ENCODE measurements at places on chromosomes 2 and 18. TPM values are rescaled to one million over a fixed set of nuclear protein-coding genes. Genes with fewer than 3 reads are reported as not detected.
A peak's percentile ranks its signal among the peaks of the same experiment; 100 is the strongest.

The ALLC gene
- 0.11 TPM for total RNA-seq

The CFAP65 gene
- total RNA-seq = 0.11 TPM

The NAT8 gene
- not detected for total RNA-seq

The AFG3L2 gene
- total RNA-seq = 54.3 TPM

The NPHP1 gene
- 7.5 TPM for total RNA-seq

- DNase-seq = no peak
Measured at GRCh38 chr2:43128559-43128955, 97.8 kb downstream of the ZFP36L2 start.

GRCh38 chr2:205386109-205386508 lies 296.2 kb upstream of the NRP2 start:
- no peak for DNase-seq

DNA sequence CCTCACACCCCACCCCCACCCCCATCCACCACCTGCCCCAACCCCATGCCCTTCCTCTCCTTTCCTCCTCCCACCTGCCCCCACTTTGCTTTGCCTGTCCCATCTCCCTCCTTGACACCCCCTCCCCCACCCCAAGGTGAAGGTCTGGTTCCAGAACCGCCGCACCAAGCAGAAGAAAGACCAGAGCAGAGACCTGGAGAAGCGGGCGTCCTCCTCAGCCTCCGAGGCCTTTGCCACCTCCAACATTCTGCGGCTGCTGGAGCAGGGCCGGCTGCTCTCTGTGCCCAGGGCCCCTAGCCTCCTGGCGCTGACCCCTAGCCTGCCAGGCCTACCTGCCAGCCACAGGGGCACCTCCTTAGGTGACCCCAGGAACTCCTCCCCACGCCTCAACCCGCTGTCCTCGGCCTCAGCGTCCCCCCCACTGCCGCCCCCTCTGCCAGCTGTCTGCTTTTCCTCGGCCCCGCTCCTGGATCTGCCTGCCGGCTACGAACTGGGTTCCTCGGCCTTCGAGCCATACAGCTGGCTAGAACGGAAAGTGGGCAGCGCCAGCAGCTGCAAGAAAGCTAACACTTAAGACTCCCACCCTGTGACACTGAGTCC lies 3.0 kb upstream of the ATP6V1B1 start:
- DNase-seq = no peak

- DNase-seq = peak; percentile 37
Measured at GRCh38 chr2:136384531-136385303, 266.8 kb upstream of the CXCR4 start.

DNA sequence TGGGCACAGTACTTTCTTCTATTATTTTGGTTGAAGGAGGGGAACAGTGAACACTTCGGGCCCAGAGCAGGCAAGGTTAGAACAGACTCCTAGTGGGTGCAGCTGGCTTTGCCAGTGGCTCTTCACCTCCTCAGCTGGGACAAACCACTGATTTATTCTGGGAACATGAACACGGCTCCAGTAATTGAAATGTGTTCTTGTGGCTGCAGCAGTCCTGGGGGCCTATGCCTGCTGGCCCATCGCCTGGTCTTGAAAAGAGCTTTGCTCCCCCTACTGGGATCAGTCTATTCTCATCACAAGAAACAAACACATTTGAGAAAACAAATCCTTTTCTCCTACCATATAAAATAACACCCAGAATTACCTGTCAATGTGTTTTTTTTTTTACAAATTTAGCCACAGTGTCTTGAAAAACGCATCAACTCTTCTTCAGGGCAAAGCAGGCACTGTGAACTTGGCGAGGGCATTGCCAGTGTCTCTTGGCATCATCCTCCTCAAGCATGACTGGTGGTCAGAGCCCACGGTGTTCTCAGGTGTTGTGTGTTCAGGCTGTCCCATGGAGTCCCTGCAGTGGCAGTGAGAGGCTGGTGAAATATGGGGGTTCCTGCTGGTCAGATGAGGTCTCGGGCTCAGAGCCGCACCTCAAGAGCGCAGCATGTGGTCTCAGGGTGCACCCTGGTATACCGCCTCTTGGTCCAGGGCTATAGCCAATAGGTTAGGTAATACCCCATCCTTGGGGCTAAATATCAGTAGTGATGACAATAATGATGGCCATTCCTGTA lies 51.3 kb downstream of the RNF144A start:
- DNase-seq = peak; percentile 46

DNA sequence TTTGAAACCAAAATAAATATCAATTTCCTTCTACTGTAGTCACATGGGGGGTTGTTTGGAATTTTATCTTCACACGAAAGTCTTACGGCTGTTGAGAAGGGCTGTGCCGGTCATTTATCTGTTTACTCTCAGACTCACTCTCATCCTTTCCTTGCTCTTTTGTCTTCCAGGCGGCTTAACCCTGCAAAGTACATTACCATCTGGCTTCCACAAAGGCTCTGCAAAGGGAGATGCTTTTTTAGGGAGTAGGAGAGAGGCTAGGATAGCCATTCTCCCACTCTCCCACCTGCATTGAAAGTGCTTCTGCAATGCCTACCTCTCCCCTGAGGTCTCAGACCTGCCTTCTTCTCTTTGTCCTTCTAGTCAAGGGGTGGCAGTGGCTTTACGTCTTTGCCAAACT lies 247.6 kb downstream of the MEIS1 start:
- DNase-seq = no peak

DNA sequence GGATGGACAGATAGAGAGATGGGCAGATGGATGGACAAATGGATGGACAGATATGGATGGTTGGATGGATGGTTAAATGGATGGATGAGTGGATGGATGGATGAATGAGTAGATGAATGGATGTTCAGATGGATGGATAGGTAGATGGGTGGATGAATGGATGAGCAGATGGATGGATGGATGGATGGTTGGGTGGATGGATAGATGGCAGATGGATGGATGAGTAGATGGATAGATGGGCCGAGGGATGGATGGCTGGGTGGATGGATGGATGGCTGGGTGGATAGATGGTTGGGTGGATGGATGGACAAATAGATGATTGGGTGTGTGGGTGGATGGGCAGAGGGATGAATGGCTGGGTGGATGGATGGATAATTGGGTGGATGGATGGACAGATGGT lies 98.9 kb upstream of the OTOS start:
- DNase-seq = no peak

Measured in Daoy (cell line).